ENCODE measurements at places on chromosomes 3 and 15.

- DNase-seq = no peak
These were observed 29.2 kb downstream of the PCNP start for GRCh38 chr3:101603184-101603583.

DNA sequence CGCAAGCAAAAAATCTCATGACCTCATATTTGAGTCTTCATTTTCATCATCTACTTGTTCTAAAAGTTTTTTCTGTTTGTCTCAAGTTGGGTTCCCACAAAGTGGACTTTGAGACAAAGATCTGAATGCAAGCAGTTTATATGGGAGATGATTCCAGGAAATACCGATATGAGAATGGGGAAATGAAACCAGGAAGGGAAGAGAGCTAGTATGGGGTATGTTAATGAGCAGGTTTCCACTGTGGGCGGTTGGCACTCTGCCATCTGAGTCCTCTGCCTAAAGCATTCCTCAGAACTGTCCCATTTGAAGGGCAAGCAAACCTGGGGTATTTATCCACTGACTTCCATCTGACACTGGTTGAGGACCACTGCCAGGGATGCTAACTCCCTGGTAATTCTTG is 8.8 kb downstream of the ADPRH start:
- no peak for DNase-seq

DNA sequence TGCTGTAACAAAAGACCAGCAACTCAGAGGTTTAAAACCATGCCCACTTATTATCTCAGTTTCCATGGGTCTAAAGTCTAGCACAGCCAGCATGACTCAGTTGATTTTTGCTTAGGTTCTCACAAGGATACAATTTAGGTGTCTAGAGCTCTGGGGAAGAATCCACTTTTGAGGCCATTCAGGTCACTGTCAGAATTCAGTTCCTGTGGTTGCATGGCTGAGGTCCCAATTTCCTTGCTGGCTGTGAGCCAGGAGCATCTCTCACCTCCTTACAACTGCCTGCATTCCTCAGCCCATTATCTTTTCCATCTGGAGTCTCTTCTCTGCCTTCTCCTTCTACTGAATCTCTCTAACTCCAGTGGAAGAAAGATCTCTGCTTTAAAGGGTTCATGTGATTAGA is 240.5 kb upstream of the CFAP20DC start:
- no peak for DNase-seq

- no peak for DNase-seq
These were observed 6.7 kb downstream of the COPS2 start for GRCh38 chr15:49148727-49149126.

GRCh38 chr3:2945121-2945520 is 165.1 kb downstream of the IL5RA start:
- DNase-seq = no peak

DNA sequence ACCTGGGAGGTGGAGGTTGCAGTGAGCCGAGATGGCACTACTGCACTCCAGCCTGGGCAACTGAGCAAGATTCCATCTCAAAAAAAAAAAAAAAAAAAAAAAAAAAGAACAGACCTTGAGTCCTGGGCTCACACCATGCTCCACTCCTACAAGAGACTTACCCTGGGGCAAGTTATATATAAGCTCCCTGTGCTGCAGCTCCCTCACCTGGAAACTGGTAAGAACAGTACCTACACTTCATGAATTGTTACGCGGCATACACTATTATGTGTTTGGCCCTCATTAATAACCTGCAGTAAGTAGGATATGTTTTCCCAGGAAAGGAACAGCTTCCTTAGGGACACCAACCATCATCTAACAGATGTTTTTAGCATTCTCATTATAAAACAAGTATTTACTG is 119.6 kb downstream of the FMN1 start:
- no peak for DNase-seq

DNA sequence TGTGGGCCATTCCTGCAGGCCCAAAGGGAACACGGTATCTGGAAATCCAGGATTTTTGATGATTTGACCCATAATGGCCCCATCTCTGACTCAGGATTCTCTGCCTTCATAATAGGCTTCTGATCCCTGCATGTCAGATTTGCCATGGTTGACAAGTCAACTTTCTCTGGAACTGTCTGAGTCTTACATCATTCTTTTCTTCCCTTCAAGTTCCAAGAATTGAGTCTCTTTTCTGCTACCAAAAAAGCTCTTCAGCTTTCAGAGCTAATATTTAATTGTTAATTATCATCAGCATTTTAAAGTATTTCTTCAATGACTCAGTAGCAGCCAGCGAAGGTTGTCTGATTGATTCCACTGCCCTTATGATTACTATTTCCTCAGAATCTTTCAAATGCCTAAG is 244.4 kb upstream of the COL8A1 start:
- no peak for DNase-seq

- DNase-seq = no peak
These were observed 36.5 kb downstream of the ATOSA start for GRCh38 chr15:52642386-52643361.

- DNase-seq = no peak
These were observed 32.9 kb downstream of the SOX14 start for GRCh38 chr3:137796993-137797392.
